Regular cardiac myocyte (primary cell): ENCODE measurements at places on chromosomes 1 and 21. TPM values are rescaled to one million over a fixed set of nuclear protein-coding genes. Genes with fewer than 3 reads are reported as not detected.

Gene SH3D21
- total RNA-seq, result 3.6 and 8.5 TPM in 2 replicates

Gene CFAP74
- total RNA-seq, result not detected in 2 replicates

Gene CHIT1
- total RNA-seq, result not detected in 2 replicates

Gene TMEM61
- total RNA-seq, result not detected in 2 replicates

Gene WLS
- total RNA-seq, result 85.1 and 116 TPM in 2 replicates

Gene SVBP
- 9.9 and 11.5 TPM in 2 replicates for total RNA-seq

Gene GPR61
- total RNA-seq, result under 0.01 TPM in 1 of 2 replicates, not detected in the other

Gene WDR64
- not detected in 2 replicates for total RNA-seq

Gene NR5A2
- total RNA-seq, result under 0.01 and 0.19 TPM in 2 replicates

Gene WARS2
- 11.3 and 12.5 TPM in 2 replicates for total RNA-seq

Gene DISP3
- total RNA-seq, result under 0.01 TPM in 1 of 2 replicates, not detected in the other

Gene BMP8A
- total RNA-seq, result under 0.01 and 0.19 TPM in 2 replicates

Gene HAO2
- not detected in 2 replicates for total RNA-seq

Gene APCS
- total RNA-seq, result not detected in 2 replicates

Gene ACTL8
- total RNA-seq, result 0.19 TPM in 1 of 2 replicates, not detected in the other

Gene SMCP
- total RNA-seq, result not detected in 2 replicates

Gene S100A14
- 0.19 TPM in 1 of 2 replicates, not detected in the other for total RNA-seq

Gene NHLH2
- under 0.01 TPM in 1 of 2 replicates, not detected in the other for total RNA-seq

Gene CFHR5
- not detected in 2 replicates for total RNA-seq

Gene FCGR3A
- not detected in 2 replicates for total RNA-seq

Gene MX2
- 2.9 and 4.2 TPM in 2 replicates for total RNA-seq

Gene ACOT11
- 2.3 and 4.4 TPM in 2 replicates for total RNA-seq

Gene RAB42
- total RNA-seq, result 0.58 and 2.0 TPM in 2 replicates

Gene ATP1A2
- total RNA-seq, result 0.28 TPM in 1 of 2 replicates, not detected in the other

Gene SELP
- 0.19 and 1.4 TPM in 2 replicates for total RNA-seq

Gene OR2T33
- total RNA-seq, result not detected in 2 replicates

Gene HDAC1
- 53.0 and 92.6 TPM in 2 replicates for total RNA-seq

Gene CNKSR1
- total RNA-seq, result 0.19 and 0.85 TPM in 2 replicates
